M059J (cell line): ENCODE measurements at places on chromosomes 6 and 20. TPM values are rescaled to one million over a fixed set of nuclear protein-coding genes. Genes with fewer than 3 reads are reported as not detected.

The SRMS gene
- total RNA-seq = not detected in 2 replicates

The AHI1 gene
- 9.6 and 11.9 TPM in 2 replicates for total RNA-seq

The SNAP25 gene
- 11.9 and 15.0 TPM in 2 replicates for total RNA-seq

The CRIP3 gene
- not detected in 2 replicates for total RNA-seq

The BCAS4 gene
- 15.4 and 16.2 TPM in 2 replicates for total RNA-seq

GRCh38 chr6:45690846-45691245, 313.1 kb upstream of the SUPT3H start:
- peak; percentile 97 for DNase-seq

DNA sequence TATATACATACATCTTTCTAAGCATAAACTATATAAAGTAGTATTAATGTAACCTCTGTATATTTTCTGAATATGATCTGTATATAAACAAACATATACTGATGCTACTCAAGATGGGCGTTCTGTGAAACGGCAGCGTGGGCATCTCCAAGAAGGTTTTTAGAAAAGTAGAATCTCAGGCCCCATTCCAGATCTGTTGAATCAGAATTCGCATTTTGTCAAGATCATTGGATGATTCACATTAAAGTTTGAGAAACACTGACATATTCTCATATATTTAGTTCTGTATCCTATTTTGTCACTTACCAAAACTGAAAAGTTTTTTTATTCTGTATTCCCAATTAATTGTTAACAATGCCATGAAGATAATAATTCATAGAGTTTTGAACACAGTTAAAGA, 5.5 kb downstream of the C6orf141 start:
- DNase-seq = peak; percentile 36

DNA sequence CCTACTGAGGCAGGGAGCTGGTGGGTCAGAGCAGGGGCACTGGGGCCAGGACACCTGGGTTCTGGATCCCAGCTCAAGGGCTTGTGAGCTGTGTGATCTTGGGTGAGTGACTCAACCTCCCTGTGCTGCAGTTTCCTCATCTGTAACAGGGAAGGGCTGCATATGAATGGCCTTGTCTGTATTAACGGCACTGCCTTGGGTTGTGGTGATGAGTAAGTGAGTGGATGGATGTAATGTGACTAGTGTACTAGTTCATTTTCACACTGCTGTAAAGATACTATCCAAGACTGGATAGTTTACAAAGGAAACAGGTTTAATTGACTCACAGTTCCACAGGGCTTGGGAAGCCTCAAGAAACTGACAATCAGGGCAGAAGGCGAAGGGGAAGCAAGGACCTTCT, 233.5 kb downstream of the TAF4 start:
- DNase-seq = no peak

GRCh38 chr6:125236536-125237327, 65.0 kb downstream of the HDDC2 start:
- DNase-seq = peak; percentile 55

GRCh38 chr6:13468839-13469238, 18.6 kb downstream of the GFOD1 start:
- DNase-seq = no peak

- no peak for DNase-seq
Measured at GRCh38 chr6:42021847-42022754, 28.2 kb upstream of the TAF8 start.

GRCh38 chr20:11222243-11222642, 548.4 kb upstream of the JAG1 start:
- peak; percentile 22 for DNase-seq

GRCh38 chr20:35878113-35878625, 76.1 kb downstream of the SCAND1 start:
- DNase-seq = no peak

GRCh38 chr6:9646342-9647070, 768.4 kb downstream of the TFAP2A start:
- DNase-seq = peak; percentile 64

- no peak for DNase-seq
Measured at GRCh38 chr6:93550551-93551276, 131.4 kb upstream of the EPHA7 start.
